ENCODE measurements at places on chromosomes 7 and 10.

DNA sequence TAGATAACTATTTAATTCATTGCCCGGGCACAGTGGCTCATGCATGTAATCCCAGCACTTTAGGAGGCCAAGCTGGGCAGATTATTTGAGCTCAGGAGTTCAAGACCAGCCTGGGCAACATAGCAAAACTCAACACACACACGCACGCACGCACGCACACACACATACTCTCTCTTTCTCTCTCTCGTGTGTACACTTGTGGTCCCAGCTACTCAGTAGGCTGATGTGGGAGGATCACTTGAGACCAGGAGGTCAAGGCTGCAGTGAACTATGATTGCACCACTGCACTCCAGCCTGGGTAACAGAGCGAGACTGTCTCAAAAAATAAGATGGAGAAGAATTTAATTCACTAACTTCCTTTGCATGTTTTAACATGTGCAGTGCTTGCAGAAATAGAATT is 38.1 kb downstream of the PTPN12 start:
- DNase-seq, result no peak

DNA sequence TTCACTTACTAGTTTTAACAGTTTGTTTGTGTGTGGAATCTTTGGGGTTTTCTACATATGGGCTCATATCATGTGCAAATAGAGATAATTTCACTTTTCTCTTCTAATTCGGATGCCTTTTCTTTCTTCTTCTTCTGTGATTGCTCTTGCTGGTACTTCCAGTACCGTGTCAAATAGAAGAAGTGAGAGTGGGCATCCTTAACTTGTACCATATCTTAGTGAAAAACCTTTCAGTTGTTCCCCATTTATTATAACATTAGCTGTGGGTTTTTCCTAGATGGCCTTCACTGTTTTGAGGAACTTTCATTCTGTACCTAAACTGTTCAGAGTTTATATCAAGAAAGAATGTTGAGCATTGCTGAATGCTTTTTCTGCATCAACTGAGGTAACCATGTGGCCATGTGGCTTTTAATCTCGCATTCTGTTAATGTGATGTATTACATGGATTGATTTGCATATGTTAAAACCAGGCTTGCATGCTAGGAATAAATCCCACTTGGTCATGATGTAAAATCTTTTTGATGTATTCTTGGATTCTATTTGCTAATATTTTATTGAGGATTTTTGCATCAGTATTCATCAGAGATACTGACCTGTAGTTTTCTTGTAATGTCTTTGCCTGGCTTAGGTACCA is 78.7 kb downstream of the FAM107B start:
- DNase-seq, result no peak

GRCh38 chr7:44461387-44461786 is 29.1 kb downstream of the NUDCD3 start:
- no peak for DNase-seq

DNA sequence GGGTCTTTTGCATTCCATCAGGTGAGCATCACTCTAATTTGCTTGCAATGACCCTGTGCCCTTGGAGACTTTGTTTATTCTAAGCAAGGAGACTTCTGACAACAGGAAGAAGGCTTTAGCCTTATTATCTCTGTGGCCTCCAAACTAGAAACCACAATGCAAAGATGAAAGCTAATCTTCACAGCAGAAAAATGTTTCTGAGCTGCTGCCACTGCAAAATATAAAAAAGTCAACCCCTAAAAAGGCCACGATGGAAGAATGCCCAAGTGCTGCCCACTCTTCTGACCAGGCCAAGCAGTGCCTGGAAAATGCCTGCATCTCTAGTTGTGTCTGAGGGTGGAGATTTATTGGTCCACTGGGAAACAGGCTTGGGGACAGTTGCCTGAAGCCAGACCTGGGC is 299.9 kb downstream of the C7orf25 start:
- no peak for DNase-seq

- DNase-seq, result peak; percentile 30
Observed at GRCh38 chr7:44631458-44632115, 25.2 kb downstream of the OGDH start.

- DNase-seq, result no peak
Observed at GRCh38 chr10:30719832-30720231, 90.3 kb upstream of the LYZL2 start.

DNA sequence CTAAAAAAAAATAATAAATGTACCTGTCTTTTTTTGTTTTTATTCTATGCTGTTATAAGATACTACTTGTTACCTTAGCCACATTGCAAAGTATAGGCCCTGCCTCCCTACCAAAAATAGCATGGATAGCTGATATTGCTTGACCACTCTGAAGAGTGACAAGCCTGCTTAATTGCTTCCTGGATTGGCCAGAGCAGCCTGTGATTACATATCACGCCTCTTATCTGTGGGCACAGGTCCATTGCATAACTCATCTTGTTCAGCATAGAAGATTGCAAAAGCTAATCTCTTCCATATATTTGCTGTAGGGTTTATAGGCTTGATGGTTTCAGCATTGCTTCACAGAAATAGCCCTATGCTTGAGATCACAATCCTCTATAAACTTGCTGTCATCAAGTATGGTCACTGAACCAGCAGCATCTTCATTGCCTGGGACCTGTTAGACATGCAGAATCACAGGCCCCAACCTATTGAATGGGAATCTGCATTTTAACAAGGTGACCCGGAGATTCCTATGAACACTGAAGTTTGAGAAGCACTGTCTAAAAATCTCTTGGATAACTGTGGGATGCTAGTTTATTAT is 280.8 kb upstream of the CDC14C start:
- DNase-seq, result no peak

DNA sequence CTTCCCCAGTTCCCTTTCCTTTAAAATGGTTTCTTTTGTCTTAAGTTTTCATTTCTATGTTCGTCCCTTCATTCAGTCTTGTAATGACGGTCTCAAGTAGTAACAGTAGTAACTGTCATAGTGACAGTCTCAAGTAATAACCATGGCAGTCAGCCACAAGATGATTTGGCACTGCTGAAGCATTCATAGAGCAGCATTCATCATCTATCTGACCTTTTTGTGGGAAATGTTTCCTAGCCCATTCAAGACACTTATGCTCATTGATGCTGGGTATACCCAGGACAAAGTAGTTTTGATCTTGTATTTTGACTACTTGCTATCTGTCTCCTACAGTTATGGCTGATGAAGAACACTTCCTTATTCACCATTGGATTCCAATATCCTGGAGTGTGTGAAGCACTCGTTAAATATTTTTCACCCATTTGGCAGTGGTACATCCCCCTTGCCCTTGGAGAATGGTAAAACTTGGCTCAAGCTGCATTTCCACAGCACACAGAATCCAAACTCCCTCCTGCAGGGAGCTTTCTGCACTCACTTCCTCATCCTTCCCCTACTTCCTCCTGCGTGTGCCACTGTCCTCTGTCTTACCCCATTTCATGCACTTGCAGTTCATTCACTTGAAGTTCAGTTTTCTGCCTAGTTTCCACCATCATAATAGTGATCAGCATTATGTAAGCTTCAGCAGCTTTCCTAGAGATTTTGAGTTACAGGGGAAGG is 19.0 kb downstream of the GIMAP4 start:
- DNase-seq, result no peak

- no peak for DNase-seq
Observed at GRCh38 chr7:14596421-14596820, 306.1 kb downstream of the DGKB start.

DNA sequence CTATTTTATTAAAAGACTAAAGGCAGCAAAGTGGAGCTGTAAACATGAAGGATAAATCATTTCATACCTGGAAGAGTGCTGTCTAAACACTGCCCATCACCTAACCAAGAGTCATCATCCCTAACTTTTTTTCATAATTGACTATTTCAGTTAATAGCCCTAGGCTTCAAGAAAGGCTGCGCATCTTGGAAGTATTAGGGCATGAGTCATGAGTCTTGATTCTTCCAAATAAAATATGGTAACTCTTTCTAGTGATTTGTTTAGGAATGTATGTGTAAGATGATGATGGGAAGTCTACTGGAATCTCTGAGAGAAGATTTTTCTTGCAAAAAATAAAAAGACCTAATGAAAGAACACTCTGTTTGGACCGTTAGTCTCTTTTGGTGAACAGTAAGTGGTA is 207.7 kb upstream of the AHR start:
- DNase-seq, result no peak

- no peak for DNase-seq
Observed at GRCh38 chr7:99665312-99666012, 14.3 kb downstream of the CYP3A5 start.

DNA sequence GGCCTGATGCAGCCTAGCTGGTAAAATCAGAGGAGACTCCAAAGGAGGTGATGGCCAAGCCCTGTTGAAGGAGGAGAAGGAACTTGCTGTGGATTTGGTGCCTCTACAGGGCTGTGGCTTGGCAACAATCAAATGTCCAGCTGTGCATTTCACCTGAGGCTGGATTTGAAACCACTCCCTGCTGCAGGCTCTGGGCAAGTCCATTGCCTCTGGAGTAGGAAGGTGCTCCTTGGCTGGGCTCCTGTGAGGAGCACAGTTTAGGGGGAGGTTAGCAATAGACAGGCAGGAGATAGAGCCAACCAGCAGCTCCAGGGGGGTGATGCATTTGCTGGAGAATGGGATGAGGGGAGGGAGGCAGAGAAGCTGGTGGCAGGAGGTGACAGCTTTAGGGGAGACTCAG is 26.5 kb downstream of the CDH23 start:
- DNase-seq, result no peak

DNA sequence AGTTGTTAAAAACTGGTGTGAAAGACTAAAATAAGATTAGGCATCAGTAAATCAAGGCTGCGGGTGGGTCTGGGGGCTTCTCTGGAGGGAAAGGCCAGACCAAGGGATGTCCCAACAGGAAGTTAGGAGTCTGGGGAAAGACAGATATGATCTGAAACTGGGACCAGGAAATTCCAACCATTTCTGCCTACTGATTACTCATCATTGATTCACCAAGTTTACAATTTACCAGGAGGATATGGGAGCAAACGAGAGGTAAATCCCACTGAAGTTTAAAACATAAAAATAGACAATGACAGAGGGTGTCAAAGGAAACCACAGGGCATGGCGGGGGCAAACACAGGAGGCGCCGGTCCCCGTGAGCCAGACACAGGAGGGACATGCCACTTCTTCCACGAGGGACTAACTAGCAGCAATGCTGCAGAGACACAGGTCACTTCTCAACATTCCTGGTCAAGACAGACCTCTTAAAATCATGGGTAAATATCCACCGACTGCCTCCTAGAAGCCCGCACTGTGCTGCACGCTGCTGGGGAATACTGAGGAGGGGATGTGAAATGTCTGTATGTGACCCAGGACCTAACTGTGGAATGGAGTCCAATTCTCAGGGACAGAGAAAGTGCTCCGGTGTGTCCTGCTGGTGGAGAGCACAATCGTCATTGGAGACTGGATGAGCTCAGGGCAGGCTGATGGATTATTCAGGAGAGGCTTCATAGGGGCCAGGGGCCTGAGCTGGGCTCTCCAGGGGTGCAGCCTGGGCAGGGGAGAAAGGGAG is 153.4 kb upstream of the KLF14 start:
- DNase-seq, result no peak

- DNase-seq, result no peak
Observed at GRCh38 chr10:30103595-30104320, 44.4 kb upstream of the JCAD start.

- no peak for DNase-seq
Observed at GRCh38 chr7:32357535-32358277, 132.5 kb downstream of the LSM5 start.

Measured in naive thymus-derived CD8-positive, alpha-beta T cell (primary cell).